COLO829 (cell line): ENCODE measurements at places on chromosomes 6 and 20.

GRCh38 chr20:38842558-38842981 is 37.1 kb downstream of the PPP1R16B start:
- no peak for DNase-seq

GRCh38 chr6:77368660-77369313 is 94.5 kb downstream of the HTR1B start:
- no peak for DNase-seq

DNA sequence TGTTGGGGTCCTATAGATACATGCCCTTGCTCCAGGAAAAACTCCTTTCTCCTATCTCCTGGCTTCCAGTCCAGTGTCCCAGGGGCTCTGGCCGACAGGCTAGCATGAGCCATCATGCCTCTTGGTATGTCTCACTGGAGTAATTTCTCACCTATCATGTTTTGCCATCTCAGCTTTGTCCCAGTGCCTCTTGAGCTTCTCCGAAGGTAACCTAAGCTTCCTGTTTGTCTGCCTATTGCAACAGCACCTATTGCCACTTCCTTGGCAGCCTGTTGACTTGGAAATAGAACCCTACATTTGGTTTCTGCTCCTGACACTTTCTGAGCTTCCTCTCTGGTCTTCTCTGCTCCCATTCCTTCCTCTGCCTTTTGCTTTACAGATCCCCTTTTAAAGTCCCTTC is 197.7 kb downstream of the KCNQ5 start:
- DNase-seq = no peak

GRCh38 chr6:10979603-10980002 is 64.5 kb downstream of the ELOVL2 start:
- no peak for DNase-seq

- no peak for DNase-seq
These were observed 14.2 kb upstream of the CALHM5 start for GRCh38 chr6:116497113-116497676.

DNA sequence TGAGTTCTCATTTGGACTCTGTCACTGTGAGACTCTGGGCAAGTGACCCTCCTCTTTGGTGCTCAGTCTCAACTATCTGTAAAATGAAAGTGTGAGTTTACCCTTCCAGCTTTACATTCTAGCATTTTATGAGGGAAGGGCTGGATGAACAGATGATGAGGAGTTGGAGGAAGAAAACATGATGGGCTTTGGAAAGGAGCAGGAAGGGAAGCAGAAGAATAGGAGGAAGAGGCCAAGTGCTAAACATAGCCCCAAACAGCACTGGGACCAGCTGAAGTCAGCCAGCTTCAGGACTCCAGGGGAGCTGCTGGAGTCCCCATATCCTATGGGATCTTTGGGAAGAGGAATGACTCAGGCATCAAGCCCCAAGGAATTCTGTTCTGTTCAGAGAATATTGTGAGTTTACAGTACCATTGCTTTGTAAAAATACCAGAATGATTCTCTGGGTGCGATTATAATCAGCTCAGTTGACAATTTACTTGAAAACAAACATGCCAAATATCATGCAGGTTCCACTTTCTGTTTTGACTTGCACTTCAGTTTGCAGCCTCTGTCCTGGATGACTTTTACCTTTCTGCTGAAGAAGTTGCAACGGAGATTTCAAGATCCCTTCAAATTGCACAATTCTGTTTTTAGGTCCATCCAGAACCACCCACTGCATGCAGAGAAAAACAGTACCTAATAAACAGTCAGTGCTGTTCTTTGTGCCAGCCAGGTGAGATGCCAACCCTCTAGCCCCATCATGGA is 3.2 kb downstream of the CD40 start:
- no peak for DNase-seq

DNA sequence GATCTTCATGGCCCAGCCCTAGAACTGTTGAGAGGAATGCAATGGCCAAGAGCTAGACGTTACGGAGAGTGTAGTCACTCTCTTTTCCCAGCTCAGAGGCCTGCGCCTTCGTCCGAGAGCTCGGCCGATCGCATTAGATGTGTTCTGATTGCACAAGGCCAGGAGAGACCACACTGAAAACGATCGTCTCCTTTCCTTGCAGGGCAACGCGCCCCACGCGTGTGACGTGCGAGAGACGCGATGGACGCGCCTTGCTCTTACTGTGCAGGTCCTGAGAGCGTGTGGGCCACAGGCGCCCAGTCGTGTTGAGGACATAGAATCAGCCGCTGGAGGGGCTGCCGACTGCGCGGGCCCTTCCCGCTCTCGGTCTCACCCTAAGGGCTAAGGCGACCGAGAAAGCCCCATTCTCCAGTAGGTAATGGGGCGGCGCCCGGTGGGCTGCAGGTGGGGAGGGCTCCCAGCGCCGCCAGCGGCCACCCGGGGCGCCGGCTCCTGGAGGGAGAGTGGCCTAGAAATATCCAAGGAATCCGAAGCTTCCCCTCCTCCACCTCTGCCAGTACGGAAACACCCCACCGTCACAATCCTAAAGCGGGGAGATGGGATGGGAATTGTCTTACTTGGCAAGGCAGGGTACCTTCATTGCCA is 26.9 kb downstream of the TFAP2B start:
- no peak for DNase-seq

DNA sequence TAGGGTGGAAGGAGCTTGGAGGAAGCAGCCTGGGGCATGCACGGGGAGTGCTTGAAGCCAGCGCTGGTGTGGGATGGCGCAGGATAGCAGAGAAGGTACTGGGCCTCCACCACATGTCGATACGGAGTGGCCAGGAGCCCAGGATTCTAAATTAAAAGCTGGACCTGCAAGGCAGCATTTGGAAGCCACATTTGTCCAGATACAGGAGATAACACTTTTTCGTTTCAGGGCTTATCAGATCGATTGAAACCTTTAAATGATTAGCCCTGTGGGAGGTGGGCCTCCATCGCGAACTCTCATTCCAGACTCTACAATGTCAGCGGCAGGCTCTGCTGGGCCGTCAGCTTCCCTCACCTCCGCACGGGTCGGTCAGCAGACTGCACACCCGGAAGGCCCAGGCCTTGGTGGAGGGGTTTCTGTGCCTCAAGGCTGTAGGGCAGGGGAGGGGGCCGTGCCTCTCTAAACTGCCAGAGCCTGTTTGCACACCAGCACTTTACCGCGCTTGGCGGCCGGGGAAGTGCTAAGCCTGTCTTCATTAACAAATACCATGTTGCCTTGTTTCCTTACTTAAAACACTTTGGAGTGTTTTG is 17.9 kb downstream of the EDN3 start:
- DNase-seq = no peak
